ENCODE measurements at places on chromosomes 3 and 15.

DNA sequence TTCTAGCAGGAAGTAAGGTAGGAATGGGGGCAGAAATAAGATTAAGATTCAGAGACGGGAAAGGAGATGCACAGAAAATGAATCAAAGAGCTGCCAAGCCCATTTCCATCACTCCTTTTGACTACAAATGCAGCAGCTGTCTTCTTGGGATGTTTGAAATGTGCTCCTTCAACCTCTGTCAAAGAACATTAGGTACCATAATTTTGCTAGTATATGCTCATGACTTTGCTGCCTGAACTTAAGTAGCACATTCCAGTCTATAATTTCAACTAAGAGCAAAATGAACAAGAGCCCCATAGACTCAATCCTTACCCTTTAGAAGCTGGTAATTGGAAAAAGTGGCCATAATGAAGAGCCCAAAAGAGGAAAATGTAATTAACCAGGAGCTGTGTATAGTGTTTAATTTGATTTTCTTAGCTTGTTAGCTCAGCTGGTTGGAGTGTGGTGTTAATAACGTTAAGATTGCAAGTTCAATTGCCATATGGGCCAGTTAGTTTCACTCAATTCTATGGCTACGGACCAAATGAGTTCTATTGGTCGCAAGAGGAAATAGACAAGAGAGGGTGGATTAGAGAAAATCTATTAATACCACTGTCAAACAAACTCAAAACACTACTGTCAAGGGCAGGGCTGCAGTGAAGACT is 349.9 kb downstream of the ZBBX start:
- DNase-seq: no peak

GRCh38 chr3:59783468-59783988 is 733.7 kb upstream of the CFAP20DC start:
- DNase-seq: no peak

DNA sequence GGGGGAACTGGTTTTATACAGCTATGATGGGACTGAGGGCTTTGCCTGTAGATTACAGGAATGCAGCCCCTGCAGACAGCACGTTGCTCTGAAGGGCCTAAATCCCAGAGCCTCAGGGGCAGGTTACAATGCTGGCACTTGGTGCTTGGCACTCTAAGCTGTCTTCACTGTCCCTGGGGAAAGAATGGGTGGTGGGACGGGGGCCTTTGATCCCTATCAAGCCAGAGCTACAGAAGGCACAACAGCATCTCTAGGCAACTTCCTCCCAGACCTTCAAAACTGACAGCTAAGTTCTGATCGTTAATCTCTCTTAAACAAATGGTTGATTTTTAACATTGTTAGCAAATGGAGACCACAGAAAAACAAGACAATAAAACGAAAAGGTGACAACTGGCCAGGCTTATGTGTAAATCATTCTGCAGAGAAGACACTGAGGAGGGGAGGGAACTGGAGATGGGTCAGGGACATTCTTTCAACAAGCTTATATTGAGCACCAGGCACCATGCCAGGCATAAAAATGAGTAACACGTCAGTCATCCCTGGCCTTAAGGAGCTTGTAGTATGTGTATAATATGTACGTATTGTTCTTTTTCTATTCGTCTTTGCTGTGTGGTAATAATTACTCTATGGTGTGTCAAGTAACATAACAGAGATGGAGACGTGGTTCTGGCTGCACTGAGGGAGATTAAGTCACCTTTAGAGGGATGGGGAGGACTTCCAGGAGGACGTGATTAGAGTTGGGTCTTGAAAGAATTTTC is 49.1 kb downstream of the CA12 start:
- DNase-seq: peak; percentile 26

- DNase-seq: no peak
These were observed 17.5 kb downstream of the SENP7 start for GRCh38 chr3:101495552-101495951.

- no peak for DNase-seq
These were observed 33.2 kb upstream of the ZDHHC23 start for GRCh38 chr3:113914646-113915045.

DNA sequence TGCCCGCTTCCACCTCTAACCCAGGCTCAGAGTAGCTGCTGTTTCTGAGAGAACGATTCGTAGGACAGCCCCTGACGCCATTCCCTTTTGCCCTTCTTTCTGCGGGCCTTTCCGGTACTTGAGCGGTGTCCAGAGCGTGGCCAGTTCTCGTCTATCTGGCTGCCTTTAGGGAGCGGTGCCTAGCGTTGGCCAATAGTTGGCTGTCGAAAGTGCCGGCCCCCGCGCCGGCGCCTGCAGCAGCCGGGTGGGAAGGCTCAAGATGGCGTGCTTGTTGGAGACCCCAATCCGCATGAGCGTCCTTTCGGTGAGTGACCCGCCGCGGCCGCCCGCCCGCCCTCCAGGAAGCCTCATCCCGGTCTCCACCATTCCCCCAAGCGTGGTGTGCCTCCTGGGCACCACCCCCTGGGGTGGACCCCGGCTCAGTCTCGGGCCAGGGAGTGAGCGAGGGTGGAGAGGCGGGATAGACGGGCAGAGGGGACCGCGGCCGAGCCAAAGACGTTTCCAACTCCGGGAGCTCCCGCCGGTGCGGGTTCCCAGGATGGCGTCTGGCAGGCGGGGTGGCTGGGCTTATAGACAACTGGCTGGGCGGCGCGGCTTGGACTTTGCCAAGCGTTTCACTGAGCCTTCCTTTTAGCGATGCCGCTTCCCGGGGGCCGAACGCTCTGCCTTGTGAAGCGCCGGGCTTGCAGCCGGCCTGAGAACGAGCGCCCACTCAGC is at the start of gene ARMC8:
Gene ARMC8, plus strand, starts transcription at position 6 of the 717 bp plus-strand sequence. Its CDS starts 254 bp downstream, at position 260.
- DNase-seq: peak; percentile 55

Data from SW 1271 (cell line).